ENCODE measurements at places on chromosomes 7 and 10.

GRCh38 chr10:16458166-16458955 lies 21.6 kb downstream of the PTER start:
- no peak for DNase-seq

- DNase-seq = no peak
Measured at GRCh38 chr7:18675579-18675978, 180.0 kb downstream of the HDAC9 start.

- DNase-seq = no peak
Measured at GRCh38 chr10:45548068-45548467, 124.5 kb downstream of the ZFAND4 start.

- DNase-seq = no peak
Measured at GRCh38 chr7:95126053-95126709, 198.2 kb downstream of the PON1 start.

- no peak for DNase-seq
Measured at GRCh38 chr10:110860576-110861241, 11.0 kb upstream of the PDCD4 start.

- DNase-seq = no peak
Measured at GRCh38 chr10:97095701-97096260, 90.0 kb downstream of the SLIT1 start.

GRCh38 chr7:139242741-139243281 lies 11.8 kb downstream of the UBN2 start:
- no peak for DNase-seq

DNA sequence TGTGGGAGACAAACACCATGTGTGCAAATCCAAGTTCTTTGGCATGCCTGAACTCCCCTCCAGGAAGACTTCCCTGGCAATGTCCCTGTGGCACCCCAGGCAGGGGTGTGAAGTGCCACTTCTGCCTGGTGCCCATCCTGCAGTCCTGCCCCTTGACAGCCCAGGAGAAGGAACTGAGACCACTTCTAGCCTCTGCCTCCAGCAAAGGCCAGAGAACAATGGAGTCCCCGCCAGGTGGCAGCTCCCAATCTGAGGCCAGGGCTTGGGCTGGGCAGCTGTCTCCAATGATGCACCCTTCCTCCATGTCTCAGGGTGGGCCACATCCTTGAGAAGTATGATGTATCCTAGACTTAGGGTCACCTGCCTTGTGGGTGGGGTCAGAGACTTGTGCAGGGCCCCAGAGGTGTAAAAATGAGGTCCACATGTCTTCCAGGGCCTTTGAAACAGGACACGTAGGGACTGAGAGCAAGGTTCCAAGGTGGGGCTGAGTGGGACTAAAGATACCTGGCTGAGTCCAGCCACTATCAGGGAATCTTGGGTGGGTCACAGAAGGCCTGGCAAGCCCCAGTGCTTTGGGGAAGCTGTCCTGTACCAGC lies 5.5 kb downstream of the FXYD4 start:
- DNase-seq = no peak

- peak; percentile 0 for DNase-seq
Measured at GRCh38 chr7:27173956-27174873, at the start of gene HOXA10. HOXA10 (minus strand) TSS chr7:27174320; CDS start chr7:27174306, 14 bp downstream.

GRCh38 chr7:129702316-129702715 lies 90.8 kb downstream of the NRF1 start:
- DNase-seq = no peak

GRCh38 chr7:45050198-45050597 lies 38.6 kb downstream of the NACAD start:
- DNase-seq = no peak

DNA sequence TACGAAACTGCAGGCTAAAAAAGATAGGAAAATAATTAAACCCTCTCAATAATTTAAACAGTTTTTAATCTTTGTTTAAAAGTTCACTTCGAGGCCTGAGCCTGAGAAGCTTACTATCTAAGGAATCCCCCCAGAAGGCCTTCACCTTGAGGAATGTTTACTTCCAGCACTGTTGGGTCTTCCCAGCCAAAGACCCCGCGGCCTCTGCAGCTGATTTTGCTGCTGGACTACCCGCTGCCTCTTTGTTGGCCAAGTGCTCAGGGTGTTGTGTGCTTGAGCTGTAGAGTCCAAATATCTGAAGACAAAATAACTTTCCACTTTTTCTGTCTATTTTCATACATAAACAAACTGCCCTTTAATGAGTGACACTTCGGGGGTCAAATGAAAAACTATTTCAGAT lies 292.7 kb downstream of the GLRX3 start:
- DNase-seq = no peak

GRCh38 chr10:8053446-8054243 lies 843 bp upstream of the GATA3 start:
- peak; percentile 85 for DNase-seq

GRCh38 chr7:68613405-68613804 lies 984.9 kb upstream of the AUTS2 start:
- no peak for DNase-seq

GRCh38 chr7:327233-327931 lies 37.4 kb downstream of the FOXL3 start:
- DNase-seq = no peak

GRCh38 chr10:29643771-29644501 lies 9.2 kb upstream of the SVIL start:
- DNase-seq = no peak

- DNase-seq = no peak
Measured at GRCh38 chr10:129972145-129972965, 8.3 kb upstream of the EBF3 start.

DNA sequence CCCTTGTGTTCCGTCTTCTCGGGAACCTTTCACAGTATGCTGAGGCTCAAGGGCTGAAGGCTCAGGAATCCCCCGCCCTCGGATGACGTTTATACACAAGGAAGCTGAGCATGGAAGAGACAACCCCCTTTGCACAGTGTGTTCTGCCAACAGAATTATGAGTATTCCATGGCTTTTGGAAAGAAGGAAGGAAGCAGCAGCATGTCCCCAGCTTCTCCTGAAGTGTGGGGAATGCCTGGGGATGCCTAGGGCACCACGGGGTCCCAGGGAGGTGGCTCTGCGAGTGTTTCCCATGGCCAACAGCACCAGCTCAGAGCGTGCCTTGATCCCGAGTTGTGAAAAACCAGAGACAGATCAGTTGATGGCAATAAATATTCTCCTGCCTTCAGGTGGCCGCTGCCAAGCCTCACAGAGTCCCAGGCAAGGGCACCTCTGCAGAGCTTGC lies 88.8 kb upstream of the DDC start:
- no peak for DNase-seq

GRCh38 chr10:66162560-66163143 lies 763.2 kb upstream of the LRRTM3 start:
- DNase-seq = no peak

GRCh38 chr7:6375348-6376101 lies 72.2 kb downstream of the DAGLB start:
- no peak for DNase-seq

- no peak for DNase-seq
Measured at GRCh38 chr7:78169992-78170391, 371.4 kb downstream of the PHTF2 start.

DNA sequence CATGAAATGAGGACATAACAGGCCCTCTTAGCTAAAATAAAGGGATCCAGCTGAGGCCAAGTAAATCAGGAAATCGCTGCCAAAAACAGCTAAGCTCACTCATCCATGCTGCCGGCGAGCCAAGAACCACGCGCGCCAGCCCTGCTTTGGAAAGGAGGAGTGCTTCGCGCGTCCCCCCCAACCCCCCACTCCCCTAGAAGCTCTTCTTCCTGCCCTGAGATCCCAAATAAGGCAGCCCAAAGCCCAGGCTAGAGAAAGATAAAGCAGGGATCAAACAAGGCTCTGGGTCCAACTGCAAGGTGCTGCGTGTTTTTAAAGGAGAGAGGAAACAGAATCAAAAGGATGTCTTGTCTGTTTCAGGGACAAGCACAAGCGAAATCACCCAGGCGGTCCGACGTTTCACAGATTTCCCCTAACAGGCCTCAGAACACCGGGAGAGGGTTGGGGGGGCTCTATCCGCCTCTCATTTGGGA lies 168.3 kb upstream of the AUTS2 start:
- DNase-seq = no peak

DNA sequence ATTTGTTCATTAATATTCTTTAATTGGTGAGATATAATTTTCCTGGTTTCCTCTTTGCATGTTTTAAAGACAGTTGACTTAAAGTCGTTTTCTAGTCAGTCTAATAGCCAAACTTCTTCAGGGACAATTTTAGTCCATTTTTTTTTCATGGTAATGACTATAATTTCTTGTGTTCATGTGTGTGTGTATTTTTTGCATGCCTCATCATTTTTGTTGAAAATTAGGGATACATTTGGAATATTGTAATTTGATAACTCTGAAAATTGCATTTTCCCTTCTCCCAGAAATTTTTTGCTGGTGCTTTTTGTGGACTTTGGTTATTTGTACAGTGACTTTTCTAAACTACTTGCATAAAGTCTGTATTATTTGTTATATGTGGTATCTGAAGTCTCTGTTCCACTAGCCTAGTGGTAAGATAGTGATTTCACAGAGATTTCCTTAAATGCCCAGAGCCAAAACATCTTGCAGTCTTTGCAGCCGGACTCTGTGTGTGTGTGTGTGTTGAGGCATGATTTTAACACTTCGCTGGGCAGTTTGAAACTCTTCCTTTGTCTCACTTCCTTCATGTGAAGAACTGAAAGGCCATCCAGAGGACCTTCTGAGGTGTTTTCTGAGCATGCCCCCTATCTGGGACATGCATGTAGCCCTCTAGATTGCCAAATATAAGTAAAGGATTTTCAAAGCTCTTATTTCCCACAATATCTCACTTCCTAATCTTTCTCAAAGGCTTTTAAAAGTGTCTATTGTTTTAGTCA lies 40.9 kb upstream of the ZNF365 start:
- DNase-seq = no peak

GRCh38 chr7:7816816-7817536 lies 98.6 kb upstream of the RPA3 start:
- DNase-seq = no peak

DNA sequence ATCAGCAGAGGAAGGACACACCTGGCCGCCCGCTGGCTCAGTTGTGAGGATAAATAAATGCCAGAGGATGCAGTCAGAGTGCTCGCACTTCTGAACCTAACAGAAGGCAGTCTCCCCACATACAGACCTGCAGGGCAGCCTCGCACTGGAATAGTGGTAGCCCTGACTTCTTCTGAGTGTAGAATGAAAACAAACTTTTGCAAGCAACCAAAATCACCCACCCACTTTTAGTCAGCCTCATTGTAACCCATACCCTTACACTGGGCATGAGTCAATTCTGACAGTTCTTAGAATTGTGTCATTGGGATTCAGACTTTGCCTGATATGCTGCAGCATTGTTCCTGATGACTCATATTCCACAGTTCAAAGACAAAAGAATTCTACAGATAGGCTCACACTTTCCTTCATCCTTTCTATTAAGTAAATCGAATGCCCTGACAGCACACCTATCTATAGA lies 167.0 kb upstream of the CDK1 start:
- DNase-seq = no peak

GRCh38 chr7:142566271-142566670 lies 183.0 kb upstream of the PRSS1 start:
- DNase-seq = no peak

- no peak for DNase-seq
Measured at GRCh38 chr10:12684784-12685183, 316.7 kb downstream of the CCDC3 start.

GRCh38 chr10:21593986-21594385 lies 60.0 kb downstream of the MLLT10 start:
- DNase-seq = no peak

DNA sequence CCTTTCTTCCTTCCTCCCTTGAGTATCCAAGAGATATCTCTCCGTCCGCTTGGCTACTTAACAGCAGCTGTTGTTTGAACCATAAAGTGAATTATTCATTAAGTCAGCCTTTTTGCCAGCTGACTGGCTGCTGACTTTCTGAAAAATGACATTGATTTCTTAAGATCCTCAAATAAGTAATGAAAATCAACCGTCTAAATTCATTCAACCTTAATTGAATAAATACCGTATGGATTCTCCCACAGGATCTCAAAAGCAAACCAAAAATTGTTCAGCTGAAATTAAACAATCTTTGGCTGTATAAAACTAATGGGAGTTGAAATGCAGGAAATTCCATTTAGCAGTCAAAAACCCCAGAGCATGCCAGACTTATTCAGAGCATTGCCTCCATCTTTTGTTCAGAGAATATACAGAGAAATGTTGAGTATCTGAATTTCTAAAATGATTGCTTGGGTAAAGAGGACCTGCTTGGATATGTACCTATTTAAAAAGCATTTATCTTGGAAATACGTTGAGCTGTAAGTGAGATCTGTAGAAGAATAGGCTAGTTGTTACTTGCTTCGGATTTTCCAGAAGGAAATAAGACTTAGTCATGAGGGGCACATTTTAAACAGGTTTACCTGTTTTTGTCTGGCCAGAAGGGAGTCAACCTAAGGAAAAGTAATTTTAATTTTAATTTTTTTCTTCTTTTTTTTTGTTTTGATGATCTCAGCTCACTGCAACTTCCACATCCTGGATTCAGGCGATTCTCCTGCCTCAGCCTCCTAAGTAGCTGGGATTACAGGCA lies 136.2 kb downstream of the PLXDC2 start:
- DNase-seq = no peak
